ENCODE measurements at places on chromosomes 16 and 17.

DNA sequence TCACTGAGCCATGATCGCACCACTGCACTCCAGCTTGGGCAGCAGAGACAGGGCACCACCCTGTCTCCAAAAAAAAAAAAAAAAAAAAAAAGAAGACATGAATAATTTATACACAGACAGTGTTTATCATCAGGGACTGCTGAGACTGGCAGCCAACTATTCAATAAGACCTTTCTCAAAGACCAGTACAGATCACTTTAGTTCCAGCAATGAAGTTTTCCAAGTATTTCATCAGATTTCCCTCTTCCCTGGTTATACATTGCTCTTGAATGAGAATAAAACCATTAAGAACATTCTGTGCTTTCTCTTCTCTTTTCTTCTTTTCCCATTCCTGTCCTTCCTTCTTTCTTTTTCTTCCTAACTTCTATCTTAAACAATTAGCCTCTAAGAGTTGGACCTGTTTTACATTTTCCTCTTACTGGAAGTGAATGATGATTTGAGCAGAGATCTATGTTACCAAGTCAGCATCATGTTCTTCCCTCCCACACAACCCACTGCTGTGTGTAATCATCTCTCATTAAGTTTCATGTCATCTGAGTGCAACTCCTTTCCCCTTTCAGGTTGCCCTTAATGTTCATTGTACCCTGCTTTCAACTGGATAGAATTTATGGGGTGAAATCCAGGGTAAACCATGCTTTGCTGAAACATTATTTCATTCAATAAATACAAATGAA is 35.9 kb upstream of the SMIM36 start:
- no peak for DNase-seq

GRCh38 chr16:14106457-14106856 is 35.3 kb downstream of the MRTFB start:
- DNase-seq, result no peak

GRCh38 chr17:17356149-17356930 is 53.2 kb downstream of the NT5M start:
- DNase-seq, result peak; percentile 51

GRCh38 chr16:54862529-54862928 is 68.1 kb upstream of the IRX5 start:
- no peak for DNase-seq

- no peak for DNase-seq
Measured at GRCh38 chr16:75326333-75326732, 74.9 kb upstream of the BCAR1 start.

GRCh38 chr17:1110862-1111598 is 68.8 kb downstream of the ABR start:
- no peak for DNase-seq

- no peak for DNase-seq
Measured at GRCh38 chr16:75109732-75110243, 6.8 kb downstream of the LDHD start.

DNA sequence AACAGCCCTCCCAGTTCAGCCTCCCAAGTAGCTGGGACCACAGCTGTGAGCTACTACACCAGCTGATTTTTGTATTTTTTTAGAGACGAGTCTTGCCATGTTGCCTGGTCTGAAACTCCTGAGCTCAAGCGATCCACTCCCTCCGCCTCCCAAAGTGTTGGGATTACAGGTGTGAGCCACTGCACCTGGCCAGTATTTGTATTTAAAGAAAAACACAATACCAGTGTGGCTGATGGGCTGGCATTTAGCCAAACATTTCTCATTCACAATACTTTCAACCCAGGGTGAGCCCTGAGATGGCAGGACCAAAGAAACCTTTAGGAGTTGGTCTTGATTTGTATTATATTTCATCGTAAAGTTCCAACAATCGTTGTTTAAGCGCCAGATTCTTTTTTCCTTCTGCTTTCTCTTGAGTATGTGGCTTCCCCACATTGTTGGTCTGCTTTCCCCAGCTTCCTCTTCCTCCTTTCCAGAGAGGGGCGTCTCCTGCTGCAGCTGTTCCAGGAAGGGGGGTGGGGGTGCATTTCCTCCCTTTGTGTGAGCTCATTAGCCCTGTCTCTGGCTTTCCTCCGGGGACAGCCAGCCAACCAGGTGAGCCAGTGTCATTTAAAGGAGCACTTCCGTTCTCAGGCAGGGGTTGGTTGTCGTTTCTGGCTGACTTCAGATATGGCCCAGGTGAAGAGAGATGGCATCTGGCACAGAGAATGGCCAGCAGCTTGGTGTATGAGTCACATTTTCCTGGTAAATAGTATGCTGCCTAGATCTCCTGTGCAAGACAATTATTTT is 79.9 kb downstream of the GPRC5B start:
- peak; percentile 16 for DNase-seq
